Stimulated activated CD4-positive, alpha-beta T cell treated with anti-CD3 and anti-CD28 coated beads, Interleukin-2, amount 100 ng/mL, for 24 hours (primary cell): ENCODE measurements at places on chromosomes 13 and 19.

GRCh38 chr19:41912899-41913537, 15.2 kb downstream of the ERFL start:
- DNase-seq: no peak

GRCh38 chr19:44588771-44589112, 24.6 kb upstream of the IGSF23 start:
- no peak for DNase-seq

- no peak for DNase-seq
Observed at GRCh38 chr13:21365574-21365973, 93.5 kb downstream of the ZDHHC20 start.

DNA sequence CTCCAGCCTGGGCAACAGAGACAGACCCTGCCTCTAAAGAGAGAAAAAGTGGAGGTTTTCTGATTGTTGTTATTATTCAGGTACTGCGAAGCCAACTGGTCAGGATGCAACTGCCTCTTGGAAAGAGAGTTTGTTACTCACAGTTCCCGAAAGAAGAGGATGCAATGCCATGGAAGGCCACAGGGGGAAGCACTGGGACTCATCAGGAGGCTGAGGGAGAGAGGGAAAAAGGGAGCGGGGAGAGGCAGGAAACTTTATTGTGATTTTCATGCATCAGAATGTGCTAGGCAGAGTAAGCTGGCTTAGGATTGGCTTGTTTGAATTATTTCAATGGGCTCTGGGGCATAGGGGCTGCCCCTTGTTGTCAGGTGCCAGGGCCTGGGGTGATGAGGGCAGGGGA, 27.6 kb downstream of the MYO9B start:
- DNase-seq: peak; percentile 38

GRCh38 chr13:97233499-97233898, 11.4 kb downstream of the MBNL2 start:
- DNase-seq: no peak

GRCh38 chr13:102817241-102817640, 18.3 kb downstream of the BIVM start:
- DNase-seq: no peak

- peak; percentile 73 for DNase-seq
Observed at GRCh38 chr13:23578411-23579071, 8.3 kb downstream of the TNFRSF19 start.

GRCh38 chr19:45650722-45651121, 11.5 kb upstream of the EML2 start:
- no peak for DNase-seq

- no peak for DNase-seq
Observed at GRCh38 chr19:31146546-31147183, 202.6 kb downstream of the TSHZ3 start.

DNA sequence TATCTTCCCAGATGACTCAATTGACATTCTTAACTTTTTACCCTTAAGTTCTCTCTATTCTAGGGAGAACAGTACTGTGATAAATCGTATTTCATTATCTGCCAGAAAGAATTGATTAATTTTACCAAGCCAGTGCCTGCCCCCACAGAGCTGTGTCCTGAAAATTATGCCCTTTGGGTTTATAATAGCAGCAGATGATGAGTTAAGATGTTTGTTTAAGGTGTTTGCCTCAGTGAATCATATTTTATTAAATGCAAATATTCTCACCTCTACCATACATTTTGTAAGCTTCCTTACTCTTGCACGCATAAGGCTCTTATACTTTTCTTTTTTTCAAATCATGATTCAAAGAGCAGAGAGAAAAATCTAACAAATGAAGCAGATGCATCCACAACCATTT, 318.6 kb downstream of the DCT start:
- DNase-seq: no peak

- no peak for DNase-seq
Observed at GRCh38 chr19:34428549-34429285, 536 bp downstream of the UBA2 start.

- no peak for DNase-seq
Observed at GRCh38 chr13:98260357-98261164, 83.5 kb upstream of the RNF113B start.

- no peak for DNase-seq
Observed at GRCh38 chr13:28475916-28476725, 18.8 kb downstream of the FLT1 start.

DNA sequence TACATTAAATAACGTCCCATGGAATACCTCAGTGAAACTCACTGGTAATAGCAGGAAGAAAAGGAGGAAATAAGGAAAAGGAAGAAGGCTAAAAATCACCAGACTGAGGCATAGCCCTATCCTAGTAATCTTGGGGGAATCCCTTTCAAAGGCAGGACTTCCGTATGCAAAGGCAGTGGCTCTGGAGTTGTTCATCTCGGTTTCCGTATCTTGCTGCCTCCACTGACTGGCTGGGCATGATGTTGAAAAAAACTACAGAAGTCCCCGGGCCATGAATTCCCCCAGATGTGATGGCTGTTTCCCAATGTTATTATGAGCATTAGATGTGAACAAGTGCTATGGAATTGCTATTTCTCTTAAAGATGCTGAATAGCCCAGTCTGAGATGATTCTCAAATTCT, 5.5 kb downstream of the FPR2 start:
- no peak for DNase-seq

DNA sequence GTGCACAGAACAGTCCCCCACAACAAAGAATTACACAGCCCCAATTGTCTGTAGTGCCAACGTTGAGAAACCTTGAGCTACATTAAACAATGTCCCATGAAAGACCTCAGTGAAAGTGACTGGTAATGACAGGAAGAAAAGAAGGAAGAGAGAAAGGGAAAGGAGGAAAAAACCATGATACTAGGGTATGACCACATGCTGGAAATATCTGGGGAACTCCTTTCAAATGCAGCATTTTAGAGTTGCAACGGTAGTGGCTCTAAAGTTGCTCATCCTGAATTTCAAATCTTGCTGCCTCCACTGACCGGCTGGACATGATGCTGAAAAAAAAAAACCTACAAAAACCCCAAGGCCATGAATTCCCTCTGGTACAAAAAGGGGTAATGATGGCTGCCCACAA, 26.5 kb downstream of the FPR3 start:
- DNase-seq: no peak

- no peak for DNase-seq
Observed at GRCh38 chr19:51799034-51799773, 4.2 kb downstream of the FPR3 start.

DNA sequence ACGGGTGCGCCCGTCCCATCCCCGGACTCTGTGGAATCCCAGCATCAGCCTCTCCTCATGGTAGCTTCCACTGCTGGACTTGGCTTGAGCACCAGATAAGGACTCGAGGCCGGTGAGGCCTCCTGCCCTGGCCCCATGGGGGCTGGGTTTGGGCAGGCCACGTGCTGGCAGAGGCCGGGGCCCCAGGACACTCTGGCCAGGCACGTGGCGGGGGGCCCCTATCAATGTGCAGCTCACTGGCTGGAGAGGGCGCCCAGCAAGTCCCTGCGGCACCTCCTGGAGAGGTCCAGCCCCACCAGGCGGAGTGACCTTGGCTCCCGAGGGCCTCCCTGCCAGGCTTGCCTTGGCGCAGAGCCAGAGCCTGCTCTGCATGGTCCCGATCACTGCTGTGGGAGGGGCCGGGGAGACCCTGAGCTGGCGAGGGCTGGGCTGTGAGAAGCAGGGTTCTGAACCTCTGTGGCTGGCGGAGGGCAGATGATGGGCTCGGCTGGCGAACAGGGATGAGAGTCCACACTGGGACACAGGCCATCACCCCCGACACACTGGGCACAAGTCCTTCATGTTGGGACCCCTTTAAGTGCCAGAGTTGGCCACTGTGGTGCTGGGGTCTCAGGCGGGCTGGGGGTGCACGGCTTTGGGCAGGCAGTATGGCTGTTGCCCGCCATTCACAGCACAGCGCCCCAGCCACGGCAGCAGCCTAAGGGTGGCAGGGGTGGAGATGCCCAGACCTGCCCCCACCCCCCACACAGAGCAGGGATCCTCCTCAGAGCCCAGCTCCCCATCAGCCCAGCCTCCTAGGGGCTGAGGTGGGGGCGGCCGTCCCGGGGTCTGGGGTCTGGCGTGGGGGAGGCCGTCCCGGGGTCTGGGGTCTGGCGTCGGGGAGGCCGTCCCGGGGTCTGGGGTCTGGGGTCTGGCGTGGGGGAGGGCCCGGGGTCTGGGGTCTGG, 19.1 kb downstream of the CEBPG start:
- no peak for DNase-seq

DNA sequence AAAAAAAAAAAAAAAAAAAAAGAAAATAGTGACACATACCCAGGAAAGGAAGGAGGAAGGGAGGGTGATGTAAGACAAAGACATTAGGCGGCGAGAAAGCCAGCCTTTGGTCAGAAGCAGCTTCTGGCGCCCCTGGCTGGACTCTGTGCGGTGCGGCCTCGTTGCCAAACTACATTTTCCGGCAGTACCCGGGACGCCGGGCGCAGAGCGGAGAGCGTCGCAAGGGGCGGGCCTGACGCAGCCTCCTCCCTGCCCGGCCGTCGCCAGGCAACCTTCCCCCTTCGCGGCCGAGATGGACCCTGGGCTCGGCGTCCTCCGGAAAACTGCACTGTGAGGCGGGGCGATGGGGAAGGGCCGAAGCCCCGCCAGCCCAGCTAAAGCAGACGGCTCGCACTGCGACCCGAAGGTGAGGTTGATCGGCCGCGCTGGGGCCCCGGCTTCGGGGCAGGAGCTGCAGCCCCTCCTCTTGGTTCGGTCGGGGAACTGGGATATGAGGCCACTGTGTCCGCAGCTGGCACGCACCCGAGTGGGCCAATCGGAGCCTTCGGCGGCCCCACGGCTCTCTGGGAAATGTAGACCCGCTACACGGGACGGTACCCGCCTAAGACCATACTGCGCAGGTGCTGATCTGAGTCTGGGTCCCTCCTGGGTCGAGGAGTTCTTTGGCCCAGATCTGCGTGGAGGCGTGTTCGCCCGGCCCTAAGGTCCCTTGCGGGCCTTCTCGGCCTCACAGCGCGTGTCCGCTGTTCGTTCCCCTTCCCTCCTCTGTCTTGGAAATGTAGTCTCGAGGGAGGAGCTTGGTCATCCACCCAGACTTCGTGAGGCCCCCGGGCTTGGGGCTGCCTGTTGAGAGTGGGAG, 2.3 kb upstream of the MZF1 start:
- DNase-seq: peak; percentile 83

DNA sequence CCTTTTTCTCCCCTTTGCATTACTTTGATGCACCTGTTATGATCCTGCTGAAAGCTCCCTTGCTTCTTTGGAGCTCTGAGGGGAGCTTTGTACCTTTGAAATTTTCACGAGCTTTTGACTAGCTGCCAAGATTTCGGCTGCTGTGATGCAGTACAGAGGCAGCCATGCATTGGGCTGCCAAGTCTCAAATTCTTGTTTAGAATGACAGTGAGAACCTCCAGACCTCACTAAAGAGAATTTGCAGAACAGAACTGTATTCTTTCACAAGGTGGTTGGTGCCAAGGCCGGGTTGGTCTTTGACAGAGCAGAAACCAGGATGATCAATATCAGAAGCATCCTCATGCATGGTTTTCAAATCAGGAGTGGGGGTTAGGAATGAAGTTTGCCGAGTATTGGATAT, 414.8 kb downstream of the GPC5 start:
- DNase-seq: no peak

- no peak for DNase-seq
Observed at GRCh38 chr19:33668968-33669367, 47.2 kb downstream of the CHST8 start.

DNA sequence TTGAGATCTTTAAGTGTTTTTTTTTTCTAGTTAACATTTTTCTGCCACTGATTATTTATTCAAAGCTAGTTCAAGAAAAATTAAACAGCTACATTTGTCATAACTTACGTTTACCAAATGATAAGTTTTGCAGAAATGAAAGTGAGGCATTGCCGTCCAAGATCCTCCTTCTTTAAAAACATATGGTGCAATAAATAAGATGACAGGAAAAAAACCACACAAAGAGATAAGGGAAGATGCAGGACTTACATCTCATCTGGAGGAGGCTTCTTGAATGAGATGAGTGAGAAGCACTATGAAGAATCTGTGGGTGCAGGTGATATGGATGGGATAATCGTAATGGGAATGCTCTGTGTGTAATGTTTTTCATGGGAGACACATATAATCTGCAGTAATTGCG, 12.4 kb downstream of the TNFSF13B start:
- DNase-seq: no peak

- peak; percentile 76 for DNase-seq
Observed at GRCh38 chr19:17234911-17235299, 8.9 kb downstream of the OCEL1 start.

GRCh38 chr13:111216166-111216960, 101.3 kb downstream of the ARHGEF7 start:
- DNase-seq: peak; percentile 34

GRCh38 chr19:49387936-49388372, at the start of gene KASH5:
Gene KASH5, plus strand, starts transcription at chr19:49388249. Its CDS starts 2,635 bp downstream, at chr19:49390884.
- peak; percentile 76 for DNase-seq

- no peak for DNase-seq
Observed at GRCh38 chr13:97977982-97978381, 24.5 kb downstream of the IPO5 start.

GRCh38 chr13:98664047-98664446, 87.1 kb upstream of the STK24 start:
- peak; percentile 73 for DNase-seq

GRCh38 chr19:39362682-39363657, 20.7 kb downstream of the SAMD4B start:
- no peak for DNase-seq

GRCh38 chr19:34998777-34999497, 1.2 kb upstream of the GRAMD1A start:
- DNase-seq: no peak

- DNase-seq: no peak
Observed at GRCh38 chr13:62185631-62186255, 770.1 kb upstream of the PCDH20 start.

DNA sequence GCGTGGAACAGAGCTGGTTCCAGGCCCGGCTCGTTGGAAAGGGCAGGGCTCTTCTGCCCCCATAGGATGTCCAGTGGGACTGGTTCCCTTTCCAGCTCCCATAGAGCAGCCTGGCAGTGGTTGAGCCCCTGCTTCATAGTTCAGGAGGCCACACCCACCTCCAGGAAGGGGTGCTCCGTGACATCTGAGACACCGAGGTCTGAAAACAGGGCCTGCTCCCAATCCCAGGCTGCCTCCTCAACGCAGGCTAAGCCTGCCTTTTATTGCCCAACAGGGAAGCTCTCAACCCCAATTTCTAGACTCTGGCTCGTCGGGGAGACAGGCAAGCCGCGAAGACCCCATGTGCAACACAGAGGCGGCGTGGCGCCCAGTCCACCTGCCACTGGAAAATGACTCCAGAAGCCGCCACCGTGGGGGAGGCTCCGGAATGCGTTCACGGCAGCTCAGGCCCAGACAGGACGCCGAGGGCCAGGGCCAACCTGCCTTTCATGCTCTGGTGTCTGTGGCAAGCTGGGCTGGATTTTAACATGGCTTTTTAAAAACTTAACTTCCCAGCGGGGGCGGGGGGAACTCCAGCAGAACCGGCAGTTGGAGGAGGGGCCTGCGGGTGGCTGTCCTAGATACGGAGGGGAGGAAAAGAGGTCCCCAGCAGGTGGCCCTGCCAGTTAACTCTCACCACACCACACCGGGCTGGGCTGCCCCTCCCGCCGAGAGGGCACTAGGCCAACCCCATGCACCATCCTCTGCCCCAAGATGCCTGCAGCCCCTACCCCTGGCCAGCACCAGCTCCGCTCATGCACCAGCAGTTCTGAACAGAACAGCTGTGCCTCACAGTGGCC, 17.9 kb upstream of the TINCR start:
- peak; percentile 50 for DNase-seq
